ENCODE measurements at places on chromosomes 2 and 18. TPM values are rescaled to one million over a fixed set of nuclear protein-coding genes. Genes with fewer than 3 reads are reported as not detected.
A peak's percentile ranks its signal among the peaks of the same experiment; 100 is the strongest.

DNA sequence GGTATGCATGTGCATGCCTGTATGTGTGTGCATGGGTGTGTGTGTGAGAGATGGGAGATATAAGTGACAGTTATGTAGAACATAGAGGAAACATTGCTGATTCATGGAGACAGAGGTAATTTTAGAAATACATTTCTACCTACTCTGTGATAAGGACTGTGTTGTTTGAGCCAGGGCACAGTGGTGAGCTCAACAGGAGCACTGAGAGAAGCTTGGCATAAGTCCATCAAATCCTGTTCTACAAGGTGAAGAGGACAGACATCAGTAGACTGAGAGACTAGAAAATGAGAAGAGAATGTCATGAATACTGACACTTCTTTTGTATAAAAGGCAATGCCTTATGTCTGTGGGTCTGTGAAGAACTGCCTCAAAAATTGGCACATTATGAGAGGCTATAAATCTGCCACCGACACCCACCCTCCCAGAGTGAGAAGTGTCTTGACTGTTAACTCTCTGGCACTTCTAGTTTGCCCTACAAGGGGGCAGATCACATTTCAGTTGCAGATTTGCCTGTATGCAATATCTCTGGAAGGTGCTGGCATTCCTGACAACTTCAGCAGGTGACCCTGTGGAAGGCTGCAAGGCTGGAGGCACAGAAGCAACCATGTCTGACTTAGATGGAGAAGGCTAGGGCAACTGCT is 962.3 kb upstream of the NRXN1 start:
- DNase-seq, result no peak

GRCh38 chr2:129277585-129277981 is 701.9 kb upstream of the RAB6C start:
- no peak for DNase-seq

- no peak for DNase-seq
Observed at GRCh38 chr18:38330573-38330972, 765.0 kb upstream of the CELF4 start.

The AFF3 gene
- 4.5 TPM for total RNA-seq

- no peak for DNase-seq
Observed at GRCh38 chr2:41722668-41723369, 325.0 kb upstream of the PKDCC start.

DNA sequence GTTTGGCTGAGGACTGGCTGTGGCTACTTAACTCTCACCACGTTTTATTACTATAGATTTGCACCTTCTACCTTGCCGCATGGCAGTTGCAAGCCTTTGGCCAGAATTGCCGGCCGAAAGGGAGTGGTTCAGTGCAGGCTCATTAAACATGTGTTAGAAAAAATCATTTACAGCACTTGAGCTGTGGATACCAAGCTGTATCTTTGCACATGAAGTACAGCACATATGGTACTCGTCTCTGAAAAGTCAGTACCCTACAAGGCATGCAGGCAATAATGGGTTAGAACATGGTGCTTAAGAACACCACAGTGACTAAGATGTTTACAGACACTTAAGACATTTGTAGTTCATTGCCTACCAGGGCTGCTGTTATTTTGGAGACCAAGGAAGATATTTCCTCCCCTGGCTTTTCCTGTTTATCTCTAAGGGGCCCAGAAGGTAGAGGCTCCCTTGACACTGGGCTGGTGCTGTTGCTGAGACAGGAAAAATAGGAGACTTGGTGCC is 103.1 kb downstream of the ZNF532 start:
- DNase-seq, result no peak

The COL3A1 gene
- 351 TPM for total RNA-seq

The ATP8B1 gene
- 7.8 TPM for total RNA-seq

- no peak for DNase-seq
Observed at GRCh38 chr18:47944972-47945852, 14.8 kb upstream of the SMAD2 start.

GRCh38 chr2:207629553-207629952 is 4.4 kb upstream of the METTL21A start:
- DNase-seq, result no peak

The AOX1 gene
- 220 TPM for total RNA-seq

The C2orf80 gene
- total RNA-seq, result not detected

GRCh38 chr18:7632152-7633098 is 65.3 kb downstream of the PTPRM start:
- DNase-seq, result no peak

GRCh38 chr18:42824178-42824577 is 291.3 kb downstream of the RIT2 start:
- DNase-seq, result no peak

DNA sequence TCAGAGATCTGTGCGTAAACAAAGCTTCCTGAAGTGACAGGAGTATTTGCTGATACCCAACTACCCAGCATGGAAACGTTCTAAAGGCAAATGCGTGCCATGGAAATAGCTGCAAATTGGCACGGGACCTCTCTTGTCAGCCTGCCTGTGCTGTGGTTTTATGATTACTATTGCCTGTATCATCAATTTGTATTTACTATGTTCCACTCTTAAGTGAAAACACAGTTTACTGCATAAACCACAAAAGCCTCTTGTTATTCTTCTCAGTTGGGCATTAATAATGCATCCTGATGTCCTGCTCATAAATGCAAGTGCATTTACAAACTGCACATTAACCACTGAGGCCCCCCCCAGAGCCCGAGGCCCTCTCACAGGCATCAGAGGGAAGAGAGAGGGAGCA is 196.6 kb upstream of the SLC35G4 start:
- no peak for DNase-seq

The BCL11A gene
- total RNA-seq, result 0.64 TPM

- DNase-seq, result peak; percentile 53
Observed at GRCh38 chr2:26168785-26169184, 4.1 kb upstream of the GAREM2 start.

The TBR1 gene
- not detected for total RNA-seq

The TFPI gene
- total RNA-seq, result 66.8 TPM

DNA sequence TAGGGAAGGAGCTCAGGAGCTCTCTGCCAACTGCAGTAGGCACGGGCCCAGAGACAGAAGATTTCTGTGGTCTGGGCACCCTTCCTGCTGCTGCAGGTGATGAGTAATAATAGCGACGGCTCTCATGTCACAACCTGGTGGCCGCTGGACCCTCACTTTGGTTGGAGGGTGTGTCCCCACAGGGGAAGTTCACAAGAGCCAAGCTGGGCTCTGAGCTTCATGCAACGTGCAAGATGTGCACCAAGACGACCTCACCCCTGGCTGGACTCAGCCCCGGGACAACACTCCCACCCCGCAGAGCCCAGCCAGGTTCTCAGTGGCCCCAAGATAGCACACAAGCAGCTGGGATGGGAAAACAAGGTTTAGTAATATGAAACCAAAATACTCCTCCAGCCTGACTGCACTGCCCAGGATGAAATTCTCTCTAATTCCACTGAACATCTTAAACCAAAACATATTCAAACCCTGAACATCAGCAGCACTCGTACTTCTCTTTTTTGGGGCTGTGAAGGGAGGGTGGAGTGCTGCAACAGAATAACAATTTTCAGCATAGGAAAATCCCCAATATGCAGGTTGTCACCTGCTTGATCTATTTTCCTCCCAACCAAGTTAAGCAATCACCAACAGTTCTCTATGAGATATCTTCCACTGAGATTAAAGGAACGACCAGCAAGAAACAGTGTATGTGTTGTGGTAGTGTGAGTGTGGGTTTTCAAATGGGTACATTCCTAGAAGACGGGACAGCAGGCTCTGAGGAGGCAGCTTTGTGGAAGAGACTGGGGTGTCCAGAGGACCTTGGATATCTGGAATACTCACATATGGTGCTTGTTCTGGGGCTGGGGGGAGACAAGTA is 26.5 kb downstream of the BCL2 start:
- DNase-seq, result no peak

The RRM2 gene
- total RNA-seq, result 0.22 TPM

DNA sequence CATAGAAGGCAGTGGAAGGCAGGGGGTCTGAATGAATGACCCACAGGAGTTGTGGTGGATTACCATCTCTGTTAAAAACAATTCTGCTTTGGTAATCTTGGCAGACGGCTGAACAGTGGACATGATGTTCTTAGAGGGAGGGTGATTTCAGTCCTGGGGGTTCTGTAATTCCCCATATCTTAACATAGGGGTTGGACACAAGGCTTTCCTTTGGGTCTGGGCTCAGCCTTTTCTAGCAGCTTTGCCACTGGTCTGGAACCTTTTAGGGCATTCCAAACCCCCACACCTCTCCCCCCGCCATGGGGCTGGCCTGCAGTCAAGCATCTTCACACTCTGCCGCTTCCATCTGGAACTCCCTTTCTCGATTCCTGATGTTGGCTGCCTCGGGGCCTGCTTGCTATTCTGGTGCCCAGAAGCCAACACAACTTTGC is 50.3 kb downstream of the RPL37A start:
- DNase-seq, result no peak

The CCDC138 gene
- total RNA-seq, result 3.8 TPM

The DSC2 gene
- total RNA-seq, result 11.9 TPM

GRCh38 chr2:66667301-66667700 is 232.4 kb downstream of the MEIS1 start:
- no peak for DNase-seq

Data from mesenteric fat pad (tissue), 1 donor.